ENCODE measurements at places on chromosomes 1 and 21. TPM values are rescaled to one million over a fixed set of nuclear protein-coding genes. Genes with fewer than 3 reads are reported as not detected.

Gene CR1L
- 0.19 TPM for total RNA-seq

Gene CD53
- 338 TPM for total RNA-seq

GRCh38 chr1:26986658-26987057, 6.8 kb upstream of the TRNP1 start:
- no peaks in the 10 kb centered on the region for H3K36me3 ChIP-seq
- no peak overlapping the region for H3K4me3 ChIP-seq
- no peak overlapping the region for H3K27ac ChIP-seq
- no peaks in the 10 kb centered on the region for H3K4me1 ChIP-seq

DNA sequence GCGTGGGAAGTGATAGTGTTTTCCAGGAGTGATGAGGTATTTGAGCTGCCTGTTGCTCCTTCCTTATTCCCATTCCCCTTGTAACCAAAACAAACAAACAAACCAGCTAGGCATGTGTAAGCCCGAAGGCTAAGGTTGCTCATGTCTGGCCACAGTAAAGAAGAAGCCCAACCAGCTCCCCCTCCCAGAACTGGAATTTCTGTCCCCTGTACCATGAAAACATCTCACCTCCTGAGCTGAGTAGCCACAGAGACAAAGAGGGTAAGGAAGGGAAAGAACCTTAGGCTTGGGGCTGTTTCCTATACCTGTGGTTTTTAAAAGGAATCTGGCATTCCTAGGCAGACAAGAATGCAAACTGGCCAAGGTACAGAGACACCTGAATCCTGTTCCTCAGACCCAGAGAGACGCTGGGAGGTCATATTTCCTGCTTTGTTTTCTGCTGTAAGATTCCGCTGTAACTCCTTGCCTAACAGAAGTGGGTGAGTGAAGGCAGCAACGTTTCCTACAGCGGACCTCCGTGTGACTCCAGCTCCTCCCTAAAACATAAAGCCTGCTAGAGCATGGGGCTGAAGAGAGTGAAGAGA, 41.7 kb upstream of the RAB4A start:
- no peak for DNase-seq
- no peak overlapping the region for H3K27ac ChIP-seq
- H3K4me1 ChIP-seq: peaks cover 10% of the 10 kb centered on the region
- peaks cover 4% of the 10 kb centered on the region for H3K27me3 ChIP-seq

DNA sequence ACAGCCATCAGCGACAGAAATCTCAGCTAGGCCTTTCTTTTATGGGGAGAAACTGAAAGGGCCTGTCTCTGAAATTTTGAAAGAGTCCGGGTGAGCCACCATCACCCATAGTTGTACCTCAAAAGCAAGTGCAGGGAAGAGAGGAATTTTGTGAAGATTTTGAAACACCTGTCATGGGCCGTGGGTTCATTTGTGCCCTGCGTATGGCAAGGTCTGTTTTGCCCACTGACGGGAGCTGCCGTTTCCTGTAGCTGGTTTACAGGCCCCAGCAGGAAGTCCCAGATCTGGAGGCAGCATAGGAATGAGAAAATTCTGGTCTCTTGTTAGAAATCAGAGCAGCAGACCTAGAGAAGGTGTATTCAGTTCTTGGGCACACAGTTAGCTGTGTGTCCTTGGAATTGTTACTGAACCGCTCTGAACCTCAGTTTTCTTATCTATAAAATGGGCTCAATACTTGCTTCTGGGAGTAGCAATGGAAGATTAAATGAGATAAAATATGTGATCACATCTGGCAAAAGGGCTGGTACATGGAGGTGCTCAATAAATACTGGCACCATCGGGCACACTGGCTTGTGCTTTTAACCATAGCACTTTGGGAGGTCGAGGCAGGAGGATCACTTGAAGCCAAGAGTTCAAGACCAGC, 52.5 kb downstream of the MAN1C1 start:
- H3K27ac ChIP-seq: no peak overlapping the region
- H3K27me3 ChIP-seq: no peaks in the 10 kb centered on the region
- H3K4me1 ChIP-seq: peaks cover 52% of the 10 kb centered on the region
- H3K4me3 ChIP-seq: no peak overlapping the region

DNA sequence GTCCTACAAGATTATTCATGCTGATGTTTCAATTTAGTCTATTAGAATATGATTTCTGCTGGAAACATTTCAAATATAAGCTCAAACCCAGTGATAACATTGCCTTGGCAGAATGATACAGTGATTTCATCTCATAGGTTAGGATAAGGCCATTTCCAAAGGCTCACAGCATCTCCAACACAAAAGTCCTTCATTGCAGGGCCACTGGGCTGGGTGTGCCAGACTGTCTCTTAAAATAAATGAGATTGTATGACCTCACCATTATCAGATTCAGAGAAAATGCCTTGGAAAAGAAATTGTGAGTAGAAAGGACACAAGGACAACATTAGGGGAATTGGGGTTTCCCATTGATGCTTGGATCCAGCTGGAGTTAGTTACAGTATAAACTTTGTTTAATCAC, 30.4 kb downstream of the NGF start:
- DNase-seq: no peak
- H3K27me3 ChIP-seq: no peaks in the 10 kb centered on the region
- H3K36me3 ChIP-seq: no peaks in the 10 kb centered on the region

Gene P3R3URF
- total RNA-seq: not detected

DNA sequence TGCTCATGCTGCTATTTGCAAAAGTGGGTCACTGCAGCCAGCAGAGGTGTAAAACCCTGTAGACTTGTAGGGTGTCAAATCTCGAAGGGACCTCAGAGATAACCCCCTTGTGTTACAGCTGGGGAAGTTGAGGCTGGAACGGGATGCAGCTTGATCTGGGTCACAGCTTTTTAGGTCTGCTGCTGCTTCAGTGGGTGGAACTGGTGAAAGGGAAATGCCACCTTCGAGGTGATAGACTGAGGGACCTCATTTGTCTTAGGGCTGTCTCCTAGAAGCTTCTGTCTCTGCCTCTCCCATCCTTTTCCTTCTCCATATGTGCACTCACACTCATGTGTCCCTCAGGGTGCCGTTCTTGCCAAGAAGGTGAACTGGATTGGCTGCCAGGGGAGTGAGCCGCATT, 35.4 kb downstream of the QSOX1 start:
- peaks cover 3% of the 10 kb centered on the region for H3K4me1 ChIP-seq
- DNase-seq: no peak
- H3K36me3 ChIP-seq: peaks cover 16% of the 10 kb centered on the region
- no peak overlapping the region for H3K27ac ChIP-seq
- no peak overlapping the region for H3K4me3 ChIP-seq

DNA sequence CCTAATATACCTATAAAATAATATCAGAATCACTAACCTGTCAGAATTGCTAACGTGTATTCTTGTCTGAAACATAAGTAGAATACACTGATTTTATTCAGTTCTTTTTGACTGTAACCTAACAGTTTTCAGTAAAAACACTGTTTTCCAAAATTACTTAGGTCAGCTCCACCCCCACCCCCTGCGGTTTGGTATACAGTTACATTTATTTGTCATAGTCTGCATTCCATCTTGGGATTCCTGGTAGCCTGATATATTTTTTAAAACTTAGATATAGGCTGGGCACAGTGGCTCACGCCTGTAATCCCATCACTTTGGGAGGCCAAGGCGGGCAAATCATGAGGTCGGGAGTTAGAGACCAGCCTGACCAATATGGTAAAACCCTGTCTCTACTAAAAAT, 19.8 kb upstream of the ABCD3 start:
- no peak overlapping the region for H3K27ac ChIP-seq
- H3K27me3 ChIP-seq: no peaks in the 10 kb centered on the region
- no peaks in the 10 kb centered on the region for H3K4me1 ChIP-seq
- no peak overlapping the region for H3K4me3 ChIP-seq

GRCh38 chr1:206014601-206015000, 9.1 kb downstream of the CTSE start:
- no peaks in the 10 kb centered on the region for H3K27me3 ChIP-seq
- peaks cover 8% of the 10 kb centered on the region for H3K4me1 ChIP-seq
- no peak for DNase-seq
- no peak overlapping the region for H3K4me3 ChIP-seq
- H3K36me3 ChIP-seq: no peaks in the 10 kb centered on the region

Gene OR6N2
- not detected for total RNA-seq

GRCh38 chr21:14752345-14752909, 206.3 kb upstream of the SAMSN1 start:
- no peak overlapping the region for H3K27ac ChIP-seq
- H3K4me1 ChIP-seq: no peaks in the 10 kb centered on the region
- no peaks in the 10 kb centered on the region for H3K36me3 ChIP-seq
- no peaks in the 10 kb centered on the region for H3K27me3 ChIP-seq

GRCh38 chr1:193558491-193559028, 372.1 kb upstream of the B3GALT2 start:
- H3K4me1 ChIP-seq: peaks cover 12% of the 10 kb centered on the region
- no peaks in the 10 kb centered on the region for H3K36me3 ChIP-seq
- no peaks in the 10 kb centered on the region for H3K27me3 ChIP-seq
- no peak overlapping the region for H3K27ac ChIP-seq
- H3K4me3 ChIP-seq: no peak overlapping the region
- DNase-seq: peak; percentile 17

Gene C1orf21
- total RNA-seq: 0.80 TPM

Gene ADCY10
- 0.61 TPM for total RNA-seq

Gene NCAM2
- not detected for total RNA-seq

Gene STYXL2
- total RNA-seq: not detected

Gene RAP1A
- total RNA-seq: 130 TPM

Gene CNKSR1
- total RNA-seq: 4.5 TPM

DNA sequence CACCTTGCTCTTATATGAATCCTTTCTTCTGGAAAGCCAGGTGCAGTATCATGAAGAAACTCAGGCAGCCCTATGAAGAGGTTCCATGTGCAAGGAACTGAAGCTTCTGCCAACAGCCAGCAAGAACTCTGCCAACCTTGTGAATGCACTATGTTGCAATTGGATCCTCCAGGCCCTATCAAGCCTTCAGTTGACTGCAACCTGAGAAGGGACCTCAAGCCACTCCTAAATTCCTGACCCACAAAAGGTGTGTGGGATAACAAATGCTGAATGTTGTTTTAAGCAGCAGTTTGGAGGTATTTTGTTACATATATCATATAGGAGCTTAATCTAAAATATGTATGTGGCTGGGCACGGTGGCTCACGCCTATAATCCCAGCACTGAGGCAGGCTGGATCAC, 84.0 kb downstream of the RERE start:
- no peak for DNase-seq
- H3K27me3 ChIP-seq: no peaks in the 10 kb centered on the region
- no peak overlapping the region for H3K27ac ChIP-seq
- H3K4me3 ChIP-seq: no peak overlapping the region

- H3K27ac ChIP-seq: no peak overlapping the region
- DNase-seq: no peak
- H3K36me3 ChIP-seq: peaks cover 76% of the 10 kb centered on the region
- peaks cover 36% of the 10 kb centered on the region for H3K4me1 ChIP-seq
- H3K4me3 ChIP-seq: no peak overlapping the region
Measured at GRCh38 chr1:12191242-12192032, 24.6 kb downstream of the TNFRSF1B start.

GRCh38 chr21:40177979-40178378, 310.7 kb downstream of the PCP4 start:
- H3K4me3 ChIP-seq: no peak overlapping the region
- no peaks in the 10 kb centered on the region for H3K27me3 ChIP-seq
- H3K36me3 ChIP-seq: no peaks in the 10 kb centered on the region
- DNase-seq: no peak

DNA sequence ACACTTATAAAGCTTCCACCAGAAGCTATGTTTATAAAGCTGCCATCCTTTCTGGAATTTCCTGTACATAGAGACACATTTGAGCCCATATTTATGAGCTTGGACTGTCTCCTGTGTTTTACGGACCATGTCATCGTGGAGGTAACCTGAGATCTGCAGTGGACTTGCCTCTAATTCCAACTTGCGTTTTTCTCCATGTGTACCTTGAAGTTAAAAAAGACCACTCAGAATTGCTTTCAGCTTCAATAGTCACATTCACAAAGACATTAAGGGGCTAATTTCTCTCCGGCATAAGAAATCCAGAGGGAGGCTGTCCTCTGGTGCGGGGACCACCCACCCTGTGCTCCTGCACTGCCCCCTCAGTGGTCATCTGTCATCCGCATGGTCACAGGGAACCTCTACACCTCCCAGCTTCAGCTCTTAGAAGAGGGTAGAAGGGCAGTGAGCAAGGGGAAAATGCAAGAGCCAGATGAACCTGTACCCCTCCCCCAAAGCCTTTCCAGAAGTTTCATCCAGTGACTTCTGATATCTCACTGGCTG, 521.4 kb upstream of the CAMK1G start:
- no peak overlapping the region for H3K27ac ChIP-seq
- no peaks in the 10 kb centered on the region for H3K36me3 ChIP-seq
- H3K27me3 ChIP-seq: no peaks in the 10 kb centered on the region
- H3K4me3 ChIP-seq: no peak overlapping the region
- DNase-seq: no peak
- H3K4me1 ChIP-seq: no peaks in the 10 kb centered on the region

DNA sequence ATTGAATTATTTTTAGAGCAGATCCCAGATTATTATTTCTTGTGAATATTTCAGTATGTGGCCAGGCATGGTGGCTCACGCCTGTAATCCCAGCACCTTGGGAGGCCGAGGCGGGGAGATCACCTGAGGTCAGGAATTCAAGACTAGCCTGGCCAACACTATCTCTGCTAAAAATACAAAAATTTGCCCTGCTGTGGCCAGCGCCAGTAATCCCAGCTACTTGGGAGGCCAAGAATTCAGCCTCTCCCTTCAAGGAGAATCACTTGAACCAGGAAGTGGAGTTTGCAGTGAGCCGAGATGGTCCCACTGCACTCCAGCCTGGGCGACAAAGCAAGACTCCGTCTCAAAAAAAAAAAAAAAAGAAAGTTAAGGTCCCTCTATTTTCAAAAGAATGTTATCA, 4.3 kb downstream of the OSBPL9 start:
- no peak overlapping the region for H3K27ac ChIP-seq
- no peaks in the 10 kb centered on the region for H3K36me3 ChIP-seq
- no peak for DNase-seq
- H3K27me3 ChIP-seq: no peaks in the 10 kb centered on the region

GRCh38 chr1:31617916-31618746, 642 bp downstream of the HCRTR1 start:
- peak; percentile 26 for DNase-seq
- peak overlapping the region; percentile 35 for H3K4me3 ChIP-seq
- no peak overlapping the region for H3K27ac ChIP-seq
- H3K4me1 ChIP-seq: peaks cover 8% of the 10 kb centered on the region
- H3K36me3 ChIP-seq: no peaks in the 10 kb centered on the region
- peaks cover 17% of the 10 kb centered on the region for H3K27me3 ChIP-seq

Gene SMIM1
- total RNA-seq: 3.1 TPM

GRCh38 chr1:105585791-105586190, 1470.7 kb upstream of the PRMT6 start:
- H3K27me3 ChIP-seq: no peaks in the 10 kb centered on the region
- DNase-seq: no peak
- no peak overlapping the region for H3K27ac ChIP-seq
- H3K36me3 ChIP-seq: no peaks in the 10 kb centered on the region

GRCh38 chr1:172120381-172120780, 279.1 kb downstream of the DNM3 start:
- H3K4me1 ChIP-seq: peaks cover 20% of the 10 kb centered on the region
- H3K27me3 ChIP-seq: no peaks in the 10 kb centered on the region

Gene LRRC38
- total RNA-seq: not detected

- DNase-seq: no peak
- H3K4me3 ChIP-seq: no peak overlapping the region
- H3K4me1 ChIP-seq: peaks cover 69% of the 10 kb centered on the region
- H3K36me3 ChIP-seq: no peaks in the 10 kb centered on the region
- no peaks in the 10 kb centered on the region for H3K27me3 ChIP-seq
Measured at GRCh38 chr1:1847061-1847850, 43.6 kb downstream of the GNB1 start.

All from CD4-positive, alpha-beta memory T cell (primary cell).